Left ventricle myocardium superior (tissue), 1 donor: ENCODE measurements at places on chromosomes 11 and 22. TPM values are rescaled to one million over a fixed set of nuclear protein-coding genes. Genes with fewer than 3 reads are reported as not detected.
A peak's percentile ranks its signal among the peaks of the same experiment; 100 is the strongest.

Gene NCR3LG1
- 0.55 TPM for total RNA-seq

Gene TSGA10IP
- total RNA-seq: not detected

Gene FAM227A
- total RNA-seq: 0.20 TPM

Gene NXPE2
- total RNA-seq: 0.12 TPM

Gene GLB1L2
- total RNA-seq: 0.37 TPM

Gene TRIM6
- 1.5 TPM for total RNA-seq

Gene PLEKHB1
- 6.1 TPM for total RNA-seq

GRCh38 chr11:14455648-14456430 lies 43.8 kb downstream of the COPB1 start:
- no peak for DNase-seq

GRCh38 chr11:130427581-130428315 lies 661 bp downstream of the ADAMTS8 start:
- peak; percentile 44 for DNase-seq

- DNase-seq: no peak
Measured at GRCh38 chr22:34975721-34976120, 90.2 kb upstream of the ISX start.

DNA sequence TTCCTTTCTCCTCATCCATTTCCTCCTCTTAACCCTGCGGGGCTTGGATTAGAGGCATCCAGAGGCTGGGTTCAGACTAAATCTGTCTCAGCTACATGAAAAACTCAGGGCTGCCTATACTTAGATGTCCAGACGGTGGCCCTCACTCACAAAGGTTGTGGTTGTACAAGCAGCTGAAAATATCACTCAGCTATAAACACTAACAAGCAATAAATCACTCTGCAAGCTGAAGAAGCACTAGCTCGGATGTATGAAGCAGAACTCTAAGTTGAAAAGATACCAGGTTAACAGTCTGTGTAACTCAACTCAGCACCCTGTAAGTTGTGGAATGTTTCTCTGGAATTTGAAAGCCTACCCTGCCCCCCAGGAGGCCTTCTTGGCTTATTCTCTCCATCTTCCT lies 82.9 kb downstream of the EXT2 start:
- no peak for DNase-seq

- peak; percentile 52 for DNase-seq
Measured at GRCh38 chr22:20015971-20016733, 471 bp downstream of the ARVCF start.

DNA sequence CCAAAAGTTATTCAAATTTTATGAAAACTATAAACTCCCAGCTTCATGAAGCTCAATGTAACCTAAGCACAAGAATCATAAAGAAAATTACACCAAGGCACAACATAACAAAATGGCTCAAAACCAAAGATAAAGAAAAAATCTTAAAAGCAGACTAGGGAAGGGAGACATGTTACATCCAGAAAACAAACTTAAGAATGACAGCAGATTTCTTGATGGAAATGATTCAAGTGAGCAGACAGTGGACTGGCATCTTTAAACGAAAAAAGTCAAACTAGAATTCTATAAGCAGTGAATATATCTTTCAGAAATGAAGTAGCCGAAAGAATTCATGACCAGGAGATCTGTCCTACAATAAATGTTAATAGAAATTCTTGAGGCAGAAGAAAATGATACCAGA lies 75.6 kb downstream of the SHANK2 start:
- DNase-seq: no peak

- no peak for DNase-seq
Measured at GRCh38 chr22:47166033-47166404, 403.6 kb downstream of the TBC1D22A start.

DNA sequence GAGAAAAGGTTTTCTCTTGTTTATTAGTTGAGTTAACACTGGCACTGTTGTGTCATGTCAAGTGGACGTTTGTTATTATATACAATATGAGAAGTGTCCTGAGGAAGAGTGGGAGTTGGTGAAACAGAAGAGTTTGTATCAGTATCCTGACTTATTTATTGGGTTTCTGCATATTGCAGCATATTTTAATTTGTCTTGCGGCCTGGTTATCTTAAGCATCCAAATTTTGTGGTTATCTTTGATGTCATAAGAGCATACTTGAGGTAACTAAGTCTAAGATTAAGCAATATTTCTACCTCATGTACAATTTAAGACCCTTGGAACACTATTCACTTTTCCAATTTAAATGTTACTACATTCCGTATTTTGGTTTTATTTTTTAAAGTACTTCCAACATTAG lies 103.5 kb downstream of the DDX10 start:
- no peak for DNase-seq

GRCh38 chr11:95142431-95142830 lies 52.8 kb downstream of the ENDOD1 start:
- DNase-seq: no peak

- no peak for DNase-seq
Measured at GRCh38 chr11:36092314-36093030, 148.6 kb downstream of the LDLRAD3 start.

- DNase-seq: no peak
Measured at GRCh38 chr22:31233001-31233400, 20.9 kb downstream of the LIMK2 start.

- no peak for DNase-seq
Measured at GRCh38 chr11:122559734-122560382, 95.7 kb upstream of the UBASH3B start.

DNA sequence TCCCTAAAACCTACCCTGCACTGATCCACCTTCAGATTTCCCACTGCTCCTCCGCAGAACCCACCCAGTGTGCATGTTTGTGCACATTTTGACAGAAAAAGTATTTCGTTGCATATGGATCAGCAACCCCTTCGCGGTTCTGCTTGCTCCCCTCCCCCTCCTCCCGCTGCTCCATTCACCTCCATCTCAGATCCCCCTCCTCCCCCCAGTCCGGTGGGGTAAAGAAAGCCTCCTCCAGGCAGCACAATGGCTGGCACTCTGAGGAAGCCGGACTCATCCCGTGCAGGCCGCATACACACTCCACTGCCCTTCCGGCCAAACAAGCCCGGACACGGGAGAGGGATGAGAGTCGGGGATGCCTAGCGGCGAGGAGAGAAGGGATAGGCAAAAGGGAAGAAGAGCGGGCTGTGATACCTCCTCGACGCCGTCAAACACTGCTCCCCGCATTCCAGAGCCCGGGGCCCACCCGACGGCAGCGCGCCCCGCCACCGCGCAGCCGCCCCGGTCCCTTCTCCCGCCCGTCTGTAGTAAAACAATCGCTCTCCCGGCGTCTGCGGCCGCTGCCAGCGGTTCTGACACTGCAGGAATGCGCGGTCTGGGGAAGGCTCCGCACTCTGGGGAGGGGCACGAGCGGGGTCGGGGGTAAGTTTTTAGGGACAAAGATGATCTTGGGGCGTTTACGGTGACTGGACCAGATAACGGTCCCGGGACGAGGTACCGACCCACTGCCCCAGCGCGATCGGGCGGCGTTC lies 915 bp downstream of the FEZ1 start:
- peak; percentile 55 for DNase-seq

DNA sequence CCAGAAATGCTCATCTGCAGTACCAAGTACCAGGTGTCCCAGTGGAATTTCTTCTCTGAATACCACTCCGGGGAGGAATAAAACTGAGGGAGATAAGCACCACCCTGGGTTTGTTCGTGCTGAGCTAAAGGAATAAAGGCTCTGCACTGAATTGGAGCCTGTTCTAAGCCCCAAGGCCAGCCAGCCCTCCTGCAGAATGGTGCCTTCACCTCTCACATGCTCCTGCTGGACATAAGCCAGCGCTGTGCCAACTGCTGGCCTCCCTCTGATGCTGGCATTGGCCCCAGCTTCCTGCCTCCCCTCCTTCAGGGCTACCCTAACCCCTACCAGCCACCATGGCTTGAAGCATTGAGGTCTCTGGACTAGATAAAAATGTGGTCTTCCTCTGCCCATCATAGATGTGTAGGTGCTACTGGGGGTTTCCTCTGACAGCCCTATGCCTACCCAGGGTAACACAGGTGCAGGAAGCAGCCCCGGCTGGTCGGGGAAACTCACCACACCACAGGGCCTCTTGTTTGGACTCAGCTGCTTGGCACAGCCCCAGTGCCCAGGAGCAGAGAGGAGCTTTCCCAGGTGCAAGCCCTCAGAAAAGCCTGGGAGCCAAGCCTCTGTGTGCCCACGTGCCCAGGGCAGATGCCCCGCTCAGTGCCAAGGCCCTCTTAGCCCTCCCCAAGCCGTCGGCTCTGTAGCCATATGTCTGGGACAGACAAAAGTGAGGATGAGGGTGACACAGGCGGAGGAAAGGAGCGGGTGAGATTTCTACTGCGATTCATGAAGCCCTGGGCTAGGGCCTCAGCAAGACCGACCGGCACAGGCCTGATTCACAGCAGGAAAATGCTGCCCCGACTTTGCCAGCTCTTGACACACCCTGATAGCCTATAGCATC lies 34.1 kb upstream of the JAM3 start:
- peak; percentile 71 for DNase-seq

DNA sequence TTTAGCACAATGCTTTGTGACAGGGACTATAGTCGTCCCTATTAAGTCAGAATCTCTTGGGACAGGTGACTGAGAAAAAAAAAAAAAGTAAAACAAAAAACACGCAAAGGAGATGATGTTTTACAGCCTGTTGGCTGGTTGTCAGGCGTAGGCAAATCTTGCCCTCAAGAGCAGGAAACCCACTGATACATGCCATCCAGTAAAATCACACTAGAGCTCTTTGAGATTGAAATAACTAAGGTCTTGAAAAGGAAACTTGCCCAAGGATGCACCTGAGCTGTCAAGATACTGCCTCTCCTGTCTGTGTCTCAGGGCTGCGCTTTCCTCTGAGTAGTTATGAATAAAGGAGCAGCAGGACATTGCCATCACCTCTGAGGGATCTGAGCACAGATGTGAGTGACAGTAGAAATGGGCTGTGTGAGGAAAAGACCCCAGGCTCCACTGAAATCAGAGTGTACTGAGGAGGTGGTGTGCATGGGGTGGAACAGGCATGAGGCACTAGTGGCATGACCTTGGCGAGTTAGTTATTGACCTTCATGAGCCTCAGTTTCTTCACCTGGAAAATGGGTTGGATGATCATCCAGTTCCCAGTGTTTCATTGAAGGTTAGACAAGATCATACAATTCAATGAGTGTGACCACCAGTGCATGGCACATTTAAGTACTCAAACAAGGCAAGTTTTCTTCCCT lies 23.3 kb downstream of the MICAL2 start:
- DNase-seq: no peak

GRCh38 chr22:39463931-39464390 lies 7.1 kb downstream of the MGAT3 start:
- peak; percentile 65 for DNase-seq

DNA sequence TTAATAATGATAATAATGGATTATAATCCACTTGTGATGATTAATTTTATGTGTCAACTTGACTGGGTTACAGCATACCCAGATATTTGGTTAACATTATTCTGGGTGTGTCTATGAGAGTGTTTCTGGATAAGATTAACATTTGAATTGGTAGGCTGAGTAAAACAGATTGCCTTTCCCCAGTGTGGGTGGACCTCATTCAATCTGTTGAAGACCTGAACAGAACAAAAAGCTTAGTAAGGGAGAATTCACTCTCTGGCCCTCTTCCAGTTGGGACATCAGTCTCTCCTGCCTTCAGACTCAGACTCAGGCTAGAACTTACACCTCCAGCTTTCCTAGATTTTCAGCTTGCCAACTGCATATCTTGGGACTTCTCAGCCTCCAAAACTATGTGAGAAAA lies 37.3 kb upstream of the RRAS2 start:
- no peak for DNase-seq
